ENCODE measurements at places on chromosomes 2 and 18.

DNA sequence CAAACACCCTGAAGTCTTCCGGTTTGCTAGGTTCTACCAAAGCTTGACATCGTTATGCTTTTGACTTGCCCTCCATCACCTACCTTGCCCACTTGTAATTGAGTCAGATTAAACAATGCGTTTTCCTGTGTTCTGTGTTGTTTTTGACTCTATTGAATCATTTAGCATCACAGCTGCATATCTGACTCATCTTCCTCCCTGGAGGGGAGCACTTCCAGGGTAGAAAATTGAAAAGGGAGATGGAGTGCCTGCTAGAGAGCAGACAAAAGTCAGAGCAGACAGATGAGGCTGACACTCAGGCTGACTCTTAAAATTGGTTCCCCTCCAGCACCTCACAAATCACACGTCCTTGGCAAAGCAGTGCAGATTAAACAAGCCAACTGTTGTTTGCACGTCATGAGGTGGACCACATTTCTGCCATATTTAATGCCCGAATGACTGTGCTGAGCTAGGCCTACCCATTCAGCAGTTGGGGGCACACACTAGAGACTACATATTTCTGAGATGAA, 2.2 kb downstream of the MPP4 start:
- DNase-seq, result no peak

DNA sequence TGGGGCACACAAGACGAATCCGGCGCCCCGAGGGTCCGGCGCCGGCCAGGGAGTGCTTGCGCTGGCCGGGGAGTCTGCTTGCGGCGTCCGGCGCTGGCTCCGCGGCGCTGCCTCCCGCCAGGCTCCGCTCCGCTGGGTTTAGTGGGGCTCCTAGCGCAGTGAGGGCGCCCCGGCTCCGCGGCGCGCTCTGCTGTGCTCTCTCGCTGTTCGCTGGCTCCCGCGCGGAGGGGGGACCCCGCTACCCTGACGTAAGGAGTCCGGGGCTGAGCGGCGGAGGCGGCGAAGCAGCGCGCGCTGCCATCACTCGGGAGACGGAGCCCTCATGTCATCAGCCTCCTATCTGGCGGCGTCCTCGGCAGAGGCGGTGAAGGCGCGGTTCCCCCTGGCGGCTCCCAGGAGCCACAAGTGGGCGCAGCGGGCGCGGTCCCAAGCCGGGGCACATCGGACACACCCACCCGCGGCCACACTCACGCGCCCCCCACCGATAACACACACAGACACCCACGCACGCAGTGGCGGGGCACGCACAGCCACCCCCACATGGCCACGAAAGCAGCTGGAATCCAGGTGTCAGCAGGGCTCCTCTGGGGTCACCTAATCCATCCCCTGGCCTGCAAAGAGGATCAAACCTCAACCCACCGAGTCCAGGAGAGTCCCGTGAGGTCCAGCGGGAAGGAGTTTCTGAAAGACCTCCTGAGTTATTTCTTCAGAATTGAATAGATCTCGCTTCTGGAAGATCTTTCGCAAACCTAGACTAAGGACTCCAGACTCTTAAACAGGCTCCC, at the start of gene C1QL2:
TSS of gene C1QL2 (minus strand) at position 189 of the 785 bp plus-strand sequence. CDS start 482 bp downstream, outside the sequence.
- no peak for DNase-seq

GRCh38 chr2:80947601-80948130, 643.1 kb upstream of the LRRTM1 start:
- no peak for DNase-seq

- DNase-seq, result no peak
Measured at GRCh38 chr2:84443477-84443876, 15.6 kb downstream of the SUCLG1 start.

- DNase-seq, result no peak
Measured at GRCh38 chr2:176584333-176584732, 315.1 kb downstream of the MTX2 start.

DNA sequence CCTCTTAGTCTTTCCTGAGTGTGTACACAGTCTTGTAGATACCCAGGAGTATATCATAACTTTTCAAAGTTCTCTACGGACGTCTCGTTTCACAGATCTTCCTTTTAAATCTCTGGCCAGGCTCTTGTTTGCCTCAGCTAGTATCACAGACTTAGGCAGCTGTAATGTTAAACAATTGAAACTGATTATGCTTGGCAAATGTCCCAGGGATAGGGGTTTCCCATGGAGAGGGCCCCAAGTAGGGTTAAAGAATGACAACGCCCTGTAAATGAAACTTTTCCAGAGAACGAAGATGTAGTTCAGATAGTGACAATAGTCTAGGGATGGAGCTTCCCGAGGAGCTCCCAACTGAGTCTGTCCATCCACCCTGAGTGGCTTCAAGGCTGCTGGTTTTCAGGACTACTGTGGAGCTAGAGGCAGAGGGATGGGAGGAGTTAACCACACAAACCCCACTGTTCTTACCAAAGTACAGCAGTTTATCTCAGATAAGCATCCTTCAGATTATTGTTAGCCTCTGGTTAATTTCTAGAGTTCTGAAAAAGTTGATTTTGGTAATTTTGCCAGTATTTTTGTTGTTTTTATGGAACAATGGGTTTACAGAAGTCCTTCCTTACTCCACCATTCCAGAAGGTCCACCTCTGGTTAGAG, 9.1 kb downstream of the NEURL3 start:
- DNase-seq, result no peak

DNA sequence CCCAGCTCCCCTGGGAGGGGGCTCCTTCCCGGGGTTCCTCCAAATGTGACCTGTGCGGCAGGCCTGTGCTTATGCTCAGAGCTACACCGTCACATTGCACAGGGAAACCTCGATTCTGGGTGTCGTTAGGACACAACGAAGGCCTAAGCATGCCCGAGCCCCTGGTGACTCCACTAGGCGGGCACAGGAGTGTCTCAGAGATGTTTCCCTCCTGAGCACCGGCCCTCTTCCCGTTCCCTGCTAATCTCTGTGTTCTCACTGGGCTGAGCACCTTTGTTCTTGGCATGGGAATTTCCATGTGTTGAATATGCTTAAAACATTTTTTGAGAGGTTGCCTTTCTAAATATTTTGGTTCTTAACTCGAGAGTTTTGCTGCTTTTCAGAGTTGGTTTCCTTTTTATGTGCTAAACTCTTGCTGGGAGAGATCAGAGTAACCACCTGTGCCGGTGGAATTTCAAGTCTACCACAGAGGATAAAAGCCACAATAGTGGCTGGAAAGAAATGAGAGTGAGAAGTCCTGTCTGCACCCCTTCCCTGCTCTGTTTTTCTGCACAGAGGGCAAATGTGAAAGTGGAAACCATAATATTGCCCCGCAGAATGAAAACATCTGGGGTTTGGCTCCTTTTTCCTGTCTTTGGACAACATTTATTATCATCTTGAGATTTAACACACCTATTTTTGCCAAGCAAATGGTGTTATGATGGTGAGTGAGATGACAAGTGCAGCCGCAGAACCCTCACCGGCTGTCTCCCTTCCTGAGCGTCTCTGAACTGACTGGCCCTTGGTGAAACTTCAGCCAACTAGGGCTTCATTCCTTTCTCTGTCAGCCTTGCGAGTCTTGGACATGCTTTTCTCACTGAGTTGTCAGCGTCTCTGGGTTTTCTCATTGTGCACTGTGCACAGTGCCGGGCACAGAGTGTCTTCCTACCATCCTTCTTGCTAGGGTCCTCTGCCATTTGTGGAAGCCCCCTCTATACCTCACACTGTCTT, 154.1 kb downstream of the VAPA start:
- DNase-seq, result no peak

DNA sequence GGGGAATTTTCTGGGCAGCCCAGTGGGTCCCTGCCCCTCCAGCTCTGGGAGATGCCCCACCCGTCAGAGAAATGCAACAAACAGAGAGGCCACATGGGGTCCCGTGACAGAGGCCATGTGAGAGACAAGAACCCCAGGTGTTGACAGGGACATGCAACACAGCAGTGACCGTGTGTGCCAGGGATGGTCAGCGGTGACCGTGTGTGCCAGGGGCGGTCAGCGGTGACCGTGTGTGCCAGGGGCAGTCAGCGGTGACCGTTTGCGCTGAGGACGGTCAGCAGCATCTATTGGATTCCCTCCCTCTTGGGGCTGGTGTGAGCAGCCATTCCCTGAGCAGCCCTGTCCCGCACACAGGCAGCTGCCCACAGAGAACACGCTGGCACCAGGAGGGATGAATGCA, 146.6 kb upstream of the OTOS start:
- no peak for DNase-seq

DNA sequence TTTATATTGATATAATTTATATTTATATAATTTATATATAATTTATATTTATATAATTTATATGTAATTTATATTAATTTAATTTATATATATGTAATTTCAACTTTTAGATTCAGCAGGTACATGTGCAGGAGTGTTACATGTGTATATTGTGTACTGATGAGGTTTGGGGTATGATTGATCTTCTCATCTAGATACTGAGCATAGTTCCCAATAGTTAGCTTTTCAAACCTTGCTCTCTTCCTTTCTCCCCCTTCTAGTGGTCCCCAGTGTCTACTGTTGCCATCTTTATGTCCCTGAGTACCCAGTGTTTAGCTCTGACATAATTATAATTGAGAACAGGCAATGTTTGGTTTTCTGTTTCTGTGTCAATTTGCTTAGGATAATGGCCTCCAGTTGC, 1335.3 kb upstream of the CDH2 start:
- DNase-seq, result no peak

GRCh38 chr2:238168196-238169047, 9.7 kb downstream of the ERFE start:
- DNase-seq, result no peak

DNA sequence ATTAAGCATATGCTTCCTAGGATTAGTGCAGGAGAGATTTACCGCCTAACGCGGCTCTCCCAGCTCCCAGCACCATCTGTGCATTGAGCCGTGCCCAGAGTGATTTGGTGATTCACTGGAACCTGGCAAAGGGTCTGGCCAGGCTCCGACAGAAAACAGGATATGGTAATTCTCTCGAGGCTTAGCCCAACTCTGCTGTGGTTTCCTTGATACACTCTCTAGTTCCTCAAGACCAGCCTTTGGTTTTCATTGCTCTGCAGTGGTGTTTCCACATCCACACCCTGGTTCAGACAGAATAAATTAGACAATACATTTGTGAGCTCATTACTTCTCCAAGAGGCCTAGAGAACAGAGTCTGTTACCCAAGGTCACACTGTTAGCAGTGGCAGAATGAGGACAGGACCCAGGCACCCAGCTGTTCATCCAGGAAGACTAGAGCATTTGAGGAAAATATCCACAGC, 23.0 kb upstream of the SMAD2 start:
- DNase-seq, result peak; percentile 40

DNA sequence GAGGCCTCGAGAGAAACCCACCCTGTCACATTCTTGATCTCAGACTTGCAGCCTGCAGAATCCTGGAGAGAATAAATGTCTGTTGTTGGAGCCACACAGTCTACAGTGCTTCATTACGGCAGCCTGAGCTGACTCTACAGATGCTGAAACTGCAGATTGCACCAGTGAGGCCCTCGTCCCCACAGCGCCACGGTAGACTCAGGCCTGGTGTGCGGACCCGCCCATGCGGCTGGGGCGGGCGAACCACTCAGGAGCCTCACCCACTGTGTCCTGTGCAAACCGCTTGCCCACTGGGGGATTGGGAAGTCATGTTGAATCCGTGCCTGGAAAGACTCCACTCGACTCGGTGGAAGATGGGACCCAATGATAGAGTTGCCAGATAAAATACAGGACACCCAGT, 125.2 kb upstream of the COPS8 start:
- no peak for DNase-seq

DNA sequence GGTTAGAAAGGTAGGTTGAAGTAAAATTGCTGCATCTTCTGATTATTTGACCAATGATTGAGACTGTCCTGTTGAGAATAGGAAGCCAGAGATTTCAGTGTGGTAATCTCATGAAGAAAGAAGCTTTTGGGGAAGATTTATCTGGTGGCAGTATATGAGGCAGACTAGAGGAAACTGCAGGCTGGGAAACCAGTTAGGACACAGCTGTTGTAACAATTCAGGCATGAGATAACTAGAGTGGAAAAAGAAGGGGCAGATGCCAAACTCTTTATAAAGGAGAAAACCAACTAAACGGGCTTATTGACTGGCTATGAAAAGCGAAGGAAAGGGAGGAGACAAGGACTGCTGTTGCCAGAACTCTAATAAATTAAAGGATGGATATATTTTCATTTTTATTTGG, 155.6 kb downstream of the TTC27 start:
- no peak for DNase-seq

DNA sequence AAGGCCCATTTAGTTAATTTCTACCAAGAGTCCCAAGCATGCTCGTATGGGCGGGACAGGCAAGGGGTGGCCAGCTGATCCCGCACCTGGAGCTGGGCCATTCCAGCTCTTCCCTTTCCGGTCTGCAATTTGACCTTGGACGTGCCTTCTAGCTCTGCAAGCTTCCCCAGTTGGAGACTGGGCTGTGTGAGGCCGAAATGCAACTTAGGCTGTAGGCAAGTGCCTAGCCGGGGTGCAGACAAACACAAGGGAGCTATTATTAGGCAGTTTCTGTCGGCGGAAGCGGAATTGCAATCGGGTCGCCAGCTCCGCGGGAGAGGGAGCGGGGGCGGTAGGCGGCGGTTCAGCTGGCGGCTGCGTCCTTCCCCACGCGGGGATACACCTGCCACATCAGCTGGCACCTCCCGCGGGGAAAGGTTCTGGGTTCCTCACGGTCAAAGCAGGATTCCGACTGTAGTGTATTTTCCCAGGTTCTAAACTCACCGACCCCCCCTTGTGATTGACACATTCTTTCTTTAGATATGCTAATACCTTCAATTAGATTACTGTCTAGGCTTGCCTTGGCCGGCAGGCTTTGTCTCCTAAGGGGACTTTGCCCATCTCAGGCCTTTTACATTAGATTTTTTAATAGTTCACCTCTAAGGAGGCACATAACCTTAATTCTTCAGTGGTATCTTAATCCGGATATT, 17.1 kb upstream of the ZNF532 start:
- no peak for DNase-seq

DNA sequence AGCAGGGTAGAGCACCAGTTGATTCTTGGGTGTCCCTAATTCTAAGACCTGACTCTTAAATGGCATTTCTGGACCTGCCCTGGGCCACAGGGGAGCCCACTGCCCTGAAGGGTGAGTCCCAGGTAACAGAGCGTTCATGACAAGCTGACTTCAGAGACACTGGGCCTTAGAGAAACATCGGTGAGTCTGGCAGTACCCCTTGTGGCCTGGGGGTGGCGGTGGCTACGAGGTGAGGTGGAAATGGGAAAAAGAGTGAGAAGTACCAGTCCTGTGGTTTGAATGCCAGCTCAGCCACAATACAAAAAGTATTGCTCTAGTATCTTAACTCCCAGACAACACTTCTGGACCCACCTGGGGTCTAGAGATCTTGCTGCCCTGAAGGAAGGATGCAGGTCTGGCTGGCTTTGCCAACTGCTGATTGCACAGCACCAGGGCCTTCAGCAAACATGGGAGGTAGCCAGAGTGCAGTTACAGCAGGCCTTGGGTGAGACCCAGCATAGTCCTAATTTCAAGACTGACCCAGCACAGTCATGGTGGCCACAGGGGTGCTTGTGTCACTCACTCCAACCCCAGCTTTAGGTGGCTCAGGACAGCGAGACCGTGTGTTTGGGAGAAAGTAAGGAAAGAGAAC, 44.5 kb downstream of the USP34 start:
- DNase-seq, result peak; percentile 69

GRCh38 chr2:17625446-17625845, 85.0 kb downstream of the VSNL1 start:
- DNase-seq, result no peak

All from CD4-positive, alpha-beta T cell (primary cell).